Activated CD8-positive, alpha-beta memory T cell treated with anti-CD3 and anti-CD28 coated beads for 48 hours (primary cell): ENCODE measurements at places on chromosomes 4 and X.

DNA sequence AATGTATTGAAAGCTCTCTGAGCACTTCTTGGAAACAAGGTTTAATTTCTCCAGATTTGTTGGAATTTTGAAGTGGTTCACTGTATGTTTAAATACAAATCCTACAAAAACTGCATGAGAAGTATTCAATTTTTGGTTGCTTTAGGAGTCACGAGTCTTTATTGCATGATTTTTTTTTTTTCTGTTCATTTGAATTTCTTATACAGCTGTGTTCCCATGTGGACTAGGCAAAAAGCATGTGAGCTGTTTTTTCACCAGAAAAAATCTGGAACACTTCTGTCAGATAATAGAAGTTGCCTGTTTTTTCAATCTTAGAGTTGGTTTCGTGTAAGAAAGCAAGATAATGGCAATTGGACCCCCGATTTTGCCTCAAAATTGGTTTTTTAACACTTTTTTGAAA is 66.4 kb downstream of the SLC9A6 start:
- no peak for DNase-seq

DNA sequence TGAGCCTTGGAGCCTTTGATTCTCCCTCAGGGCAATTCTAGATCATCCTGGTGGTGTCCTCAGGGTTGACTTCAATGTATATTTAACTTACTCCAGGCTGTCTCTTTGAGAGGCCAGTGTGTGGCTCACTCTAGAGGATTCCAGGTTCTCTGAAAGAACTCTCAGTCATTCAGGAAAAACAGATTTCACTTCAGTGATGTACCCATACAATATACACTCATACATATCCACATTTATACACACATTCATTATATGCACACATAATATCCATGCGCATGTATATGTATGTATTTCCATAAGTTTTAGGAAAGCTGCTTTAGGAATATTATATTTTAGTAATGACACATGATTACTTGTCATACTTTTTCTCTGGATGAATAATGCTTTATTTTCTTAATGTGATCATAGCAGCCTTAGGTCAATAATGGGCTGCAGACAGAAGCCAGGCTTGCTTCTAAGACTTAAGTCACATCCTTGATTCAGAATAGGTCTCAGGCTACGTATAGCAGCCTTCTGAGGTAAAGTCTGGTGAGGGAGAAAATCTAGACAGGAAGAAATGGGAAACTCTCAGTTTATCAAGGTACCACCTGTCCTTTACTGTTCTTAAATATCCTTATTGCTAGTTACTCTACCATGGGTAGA is 397.0 kb downstream of the GPAT3 start:
- DNase-seq = no peak

GRCh38 chrX:134520860-134521390 is 61.0 kb downstream of the HPRT1 start:
- no peak for DNase-seq

GRCh38 chr4:82746705-82747574 is 51.7 kb downstream of the SCD5 start:
- no peak for DNase-seq

DNA sequence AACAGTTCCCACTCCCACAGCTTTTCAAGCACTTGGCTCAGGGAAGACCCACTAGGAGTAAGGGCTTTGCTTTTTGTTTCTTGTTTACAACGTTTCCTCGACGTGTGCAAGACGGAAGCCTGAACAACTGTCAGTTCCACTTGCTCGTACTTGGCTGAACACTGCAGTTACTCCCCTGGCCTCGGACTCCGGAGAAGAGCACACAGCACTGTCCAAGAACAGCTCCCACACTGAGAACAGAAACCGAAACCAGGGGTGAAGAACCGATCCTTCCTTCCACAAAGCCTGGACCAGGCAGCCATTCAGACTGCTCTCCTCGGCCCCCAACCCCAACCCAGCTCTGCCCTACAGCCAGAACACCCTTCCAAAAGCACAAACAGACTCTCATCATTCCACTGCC is 25.5 kb downstream of the IRF2 start:
- DNase-seq = no peak

GRCh38 chrX:103398421-103398864 is 22.1 kb downstream of the BEX3 start:
- no peak for DNase-seq

DNA sequence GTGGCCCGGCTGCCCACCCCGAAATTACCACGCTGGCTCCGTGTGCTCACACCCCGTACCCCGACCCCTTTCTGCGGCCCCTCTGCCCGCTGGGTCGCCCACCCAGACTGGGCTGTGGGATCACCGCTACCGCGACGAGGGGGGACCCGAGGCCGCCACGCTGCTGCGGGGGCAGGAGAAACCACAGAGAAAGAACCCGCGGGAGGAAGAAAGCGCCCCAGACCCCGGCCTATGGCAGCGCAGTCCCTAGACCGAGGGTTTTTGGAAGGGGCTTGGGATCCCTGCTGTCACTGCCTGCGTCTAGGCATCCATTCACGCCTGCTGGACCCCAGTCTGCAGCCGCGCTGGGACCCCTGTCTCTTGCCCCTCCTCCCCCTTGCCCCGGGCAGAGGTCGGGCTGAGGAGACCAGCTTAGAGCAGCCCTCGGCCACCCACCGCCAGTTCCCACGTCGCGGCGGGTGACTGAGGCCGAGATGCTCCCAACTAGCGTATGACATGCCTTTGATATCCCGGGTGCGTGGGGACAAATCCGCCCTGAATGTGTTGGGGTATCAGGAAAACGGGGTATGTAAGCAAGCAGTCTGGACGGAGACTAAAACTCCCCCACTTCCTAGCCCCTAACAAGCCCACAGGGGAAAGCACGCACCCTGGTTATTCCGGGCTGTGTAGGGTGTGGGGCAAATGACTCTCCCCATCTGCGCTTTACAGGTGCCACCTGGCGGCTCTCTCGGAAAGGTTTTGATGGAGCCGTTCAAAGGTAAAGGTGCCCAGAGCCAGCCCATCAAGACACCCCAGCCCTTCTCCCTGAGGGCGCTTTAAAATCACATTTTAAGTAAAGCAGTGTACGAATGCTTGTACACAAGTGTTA is 862 bp upstream of the INPP4B start:
- DNase-seq = peak; percentile 30

- no peak for DNase-seq
Measured at GRCh38 chrX:7134981-7135380, 12.5 kb upstream of the STS start.

DNA sequence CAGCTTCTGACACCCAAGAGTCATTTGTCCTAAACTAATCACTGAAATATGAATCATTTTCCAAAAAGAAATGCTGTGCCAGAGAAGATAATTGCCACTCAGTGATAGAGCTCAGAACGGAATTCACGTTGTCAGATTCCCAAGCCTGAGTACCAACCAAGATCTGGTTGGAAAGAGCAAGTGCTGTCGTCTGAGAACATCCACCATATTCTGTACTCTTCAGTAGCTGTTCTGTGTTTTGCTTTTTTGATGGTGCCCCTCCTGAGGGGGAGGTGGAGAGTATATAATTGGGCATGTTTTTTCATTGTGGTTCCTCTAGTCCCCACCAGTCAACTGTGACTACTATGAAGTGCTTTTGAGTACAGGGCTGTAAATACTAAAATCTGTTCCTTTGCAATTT is 13.2 kb downstream of the RUFY3 start:
- DNase-seq = no peak

DNA sequence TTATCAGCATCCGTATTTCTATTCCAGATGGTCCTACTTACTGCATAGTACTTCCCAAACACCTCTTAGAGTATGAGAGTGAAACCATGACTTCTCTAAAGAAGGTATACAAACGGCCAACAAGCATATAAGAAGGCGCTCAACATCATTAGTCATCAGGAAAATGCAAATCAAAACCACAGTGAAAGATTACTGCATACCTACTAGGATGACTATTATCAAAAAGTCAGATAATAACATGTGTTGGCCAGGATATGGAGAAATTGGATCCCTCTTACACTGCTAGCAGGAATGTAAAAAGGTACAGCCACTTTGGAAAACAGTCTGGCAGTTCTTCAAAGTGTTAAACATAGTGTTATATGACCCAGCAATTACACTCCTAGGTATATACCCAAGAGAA is 215.3 kb upstream of the CXorf66 start:
- DNase-seq = no peak

- no peak for DNase-seq
Measured at GRCh38 chr4:40446839-40447238, 111.7 kb downstream of the CHRNA9 start.

DNA sequence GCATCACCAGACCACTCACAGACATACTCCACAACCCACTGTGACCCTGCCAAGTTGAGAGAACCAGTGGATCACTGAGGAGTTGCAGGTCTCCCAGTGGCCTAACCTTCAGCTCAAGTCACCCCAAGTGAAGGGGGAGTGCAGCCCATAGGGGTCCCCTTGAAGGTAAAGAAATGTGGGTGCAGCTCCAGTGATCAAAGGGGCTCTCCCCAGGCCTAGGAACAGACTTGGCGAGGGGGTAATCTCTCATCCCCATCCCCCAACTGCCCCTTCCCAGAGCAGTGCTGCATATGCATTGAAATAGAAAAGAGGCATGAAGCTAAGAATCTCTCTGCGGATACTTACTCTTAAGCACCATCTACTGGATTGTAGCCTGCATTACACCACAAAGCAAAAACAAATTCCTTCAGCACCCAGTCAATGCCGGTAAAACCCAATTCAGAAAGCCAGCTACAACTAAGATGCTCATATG is 27.0 kb downstream of the MAGEE1 start:
- DNase-seq = no peak
